ENCODE measurements at places on chromosomes 6 and 20. TPM values are rescaled to one million over a fixed set of nuclear protein-coding genes. Genes with fewer than 3 reads are reported as not detected.

The FYN gene
- 130 TPM for total RNA-seq

The SLC22A7 gene
- not detected for total RNA-seq

The GNAS-AS1 gene
- total RNA-seq: not detected

DNA sequence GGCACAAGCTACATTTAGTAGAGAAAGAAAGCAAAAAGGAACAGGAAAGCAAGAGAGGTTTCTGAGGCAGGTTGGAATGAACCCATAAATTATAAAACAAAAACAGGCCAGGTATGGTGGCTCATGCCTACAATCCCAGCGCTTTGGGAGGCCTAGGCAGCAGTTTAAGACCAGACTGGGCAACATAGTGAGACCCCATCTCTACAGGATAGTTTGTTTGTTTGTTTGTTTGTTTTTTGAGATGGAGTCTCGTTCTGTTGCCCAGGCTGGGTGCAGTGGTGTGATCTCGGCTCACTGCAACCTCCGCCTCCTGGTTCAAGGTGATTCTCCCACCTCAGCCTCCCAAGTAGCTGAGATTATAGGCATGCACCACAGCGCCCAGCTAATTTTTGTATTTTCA lies 49.0 kb downstream of the AFG1L start:
- DNase-seq: no peak

GRCh38 chr6:166766769-166767168 lies 139.7 kb upstream of the RPS6KA2 start:
- no peak for DNase-seq

DNA sequence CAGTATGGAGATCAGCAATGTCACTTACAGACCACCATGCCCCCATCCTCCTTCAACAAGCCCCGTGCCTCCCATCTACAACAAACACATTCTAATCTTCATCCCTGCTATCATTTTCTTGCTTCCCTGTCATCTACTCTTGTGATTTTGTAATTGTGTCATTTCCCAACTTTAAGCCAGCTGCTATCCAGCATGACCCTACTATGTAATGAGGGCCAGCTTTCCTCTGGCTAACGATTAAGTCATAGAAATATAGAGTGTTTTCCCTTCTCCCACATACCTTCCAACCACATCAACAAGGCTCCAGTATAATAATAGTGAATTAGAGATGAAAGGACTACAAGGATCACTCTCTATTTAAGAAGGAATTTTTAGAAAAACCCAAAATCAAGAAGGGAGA lies 607.0 kb downstream of the TENT5A start:
- DNase-seq: no peak

GRCh38 chr6:38262026-38262425 lies 377.7 kb downstream of the BTBD9 start:
- DNase-seq: no peak

GRCh38 chr6:45548657-45549515 lies 171.2 kb upstream of the SUPT3H start:
- DNase-seq: peak; percentile 70

Measured in vagina (tissue), 2 donors.